ENCODE measurements at places on chromosomes 2 and 18.

- no peak for DNase-seq
Measured at GRCh38 chr2:207103132-207103531, 62.6 kb downstream of the KLF7 start.

- DNase-seq = no peak
Measured at GRCh38 chr2:20113004-20113796, 61.8 kb upstream of the LAPTM4A start.

DNA sequence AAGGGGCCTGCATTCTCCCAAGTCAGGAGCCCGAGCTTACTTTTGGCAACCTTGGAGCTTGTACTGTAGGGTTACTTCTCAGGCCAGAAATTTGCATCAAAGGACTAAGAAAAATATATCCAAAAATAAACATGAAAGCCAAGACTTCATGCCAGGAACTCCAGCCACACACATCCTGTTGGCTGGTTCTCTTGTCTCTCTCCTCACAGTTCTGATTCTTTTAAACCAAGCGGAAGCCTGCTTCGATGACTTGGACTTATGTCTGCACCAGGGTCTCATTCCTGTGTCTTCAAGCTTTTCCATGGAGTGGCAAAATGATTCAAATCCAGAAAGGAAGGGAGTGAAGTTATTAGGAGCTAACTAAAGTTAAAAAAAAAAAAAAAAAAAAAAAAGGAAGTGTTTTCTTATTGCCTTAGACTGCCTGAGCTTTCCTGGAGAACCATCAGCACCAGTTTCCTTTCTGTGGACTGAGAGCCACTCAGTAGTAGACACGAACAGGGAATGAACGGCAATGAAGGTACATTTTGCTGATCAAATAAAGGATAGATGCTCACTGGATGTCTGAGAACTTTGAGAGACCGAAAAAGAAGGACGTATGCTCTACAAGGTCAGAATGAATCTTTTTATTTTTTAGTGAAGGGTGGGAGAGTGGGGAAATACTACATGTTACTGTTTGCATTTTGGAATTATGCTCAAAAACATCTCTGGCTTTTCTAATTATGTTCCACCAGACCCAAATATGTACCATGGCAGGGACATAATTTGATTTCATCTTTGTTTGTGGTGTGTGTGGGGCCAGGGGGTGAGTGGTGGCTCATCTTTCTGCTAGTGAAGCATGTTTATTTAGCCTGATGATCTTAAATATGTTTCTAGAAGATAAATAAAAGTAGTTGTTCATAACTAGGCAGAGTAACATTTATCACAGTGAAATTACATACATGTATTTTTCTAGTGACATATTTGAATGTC, 86.0 kb downstream of the RAPGEF4 start:
- no peak for DNase-seq

- DNase-seq = no peak
Measured at GRCh38 chr2:67840460-67841068, 222.2 kb downstream of the C1D start.

- no peak for DNase-seq
Measured at GRCh38 chr2:234273887-234274584, 222.8 kb downstream of the ARL4C start.

GRCh38 chr2:105904938-105905337, 160.2 kb downstream of the NCK2 start:
- no peak for DNase-seq

DNA sequence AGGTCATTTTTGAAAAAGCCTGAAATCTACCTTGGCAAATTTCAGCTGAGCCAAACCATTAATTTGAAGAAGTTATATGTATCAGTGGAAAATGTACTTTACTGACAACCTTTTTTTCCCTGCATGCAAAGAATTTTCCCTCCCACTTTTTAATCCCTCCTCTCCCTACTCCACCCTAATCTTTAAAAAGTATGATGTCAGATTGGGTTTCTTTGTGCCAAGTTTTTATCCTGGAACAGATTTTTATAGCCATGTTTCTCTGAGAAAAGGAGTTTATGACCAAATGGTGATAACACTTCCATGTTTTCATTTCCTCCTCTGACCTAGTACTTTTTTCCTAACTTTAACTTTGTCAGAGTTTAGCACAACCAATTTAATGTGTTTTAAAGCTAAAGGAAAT, 250.3 kb upstream of the FOSL2 start:
- DNase-seq = no peak

DNA sequence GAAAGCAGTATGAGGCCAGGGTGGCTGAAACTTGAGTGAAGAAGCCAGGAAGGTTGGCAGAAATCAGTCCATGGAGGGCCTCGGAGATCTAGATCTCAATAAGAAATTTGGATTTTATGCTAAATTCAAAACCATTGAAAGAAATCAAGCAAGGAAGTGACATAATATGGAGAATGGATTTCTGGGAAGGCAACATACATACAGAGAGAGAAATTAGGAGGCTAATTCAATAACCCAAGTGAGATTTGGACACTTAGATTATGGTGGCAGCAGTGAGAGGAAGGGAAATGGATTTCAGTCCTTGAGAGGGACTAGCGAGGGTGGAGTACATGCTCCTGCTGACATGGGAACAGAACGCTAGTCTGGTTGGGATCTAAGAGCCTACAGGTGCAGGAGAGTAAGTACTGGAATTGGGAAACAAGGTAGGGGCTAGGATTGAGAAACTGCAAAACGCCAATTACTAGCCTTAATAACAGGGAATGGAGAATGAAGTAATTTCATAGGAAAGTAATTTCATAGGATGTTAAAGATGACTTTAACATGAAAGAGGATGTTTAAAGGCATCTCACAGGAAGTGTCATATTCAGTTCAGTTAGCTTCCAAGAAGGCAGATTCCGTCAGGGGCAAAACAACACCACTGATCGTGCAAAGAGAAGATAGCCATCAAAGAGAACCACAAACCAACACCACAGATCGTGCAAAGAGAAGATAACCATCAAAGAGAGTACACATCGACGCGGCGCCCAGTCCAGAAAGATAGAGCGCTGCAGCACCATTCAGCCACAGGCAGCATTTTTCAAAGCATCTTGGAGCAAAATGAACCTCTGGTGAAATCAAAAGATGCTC, 27.2 kb downstream of the CDKL4 start:
- DNase-seq = peak; percentile 45

DNA sequence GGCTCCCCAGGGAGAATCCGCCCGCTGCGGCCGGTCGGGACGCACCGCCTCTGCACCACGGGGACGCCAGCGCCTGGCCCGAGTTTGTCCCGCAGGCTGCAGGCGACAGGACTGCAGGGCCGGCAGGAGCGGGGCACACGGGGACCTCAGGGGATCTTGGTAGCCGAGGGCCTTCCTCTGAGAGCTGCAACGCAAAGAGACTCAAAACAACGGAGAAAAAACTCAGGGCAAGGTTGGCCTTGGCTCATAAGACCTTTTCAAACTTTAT, 79.7 kb downstream of the ARHGEF4 start:
- no peak for DNase-seq

GRCh38 chr18:48125724-48126123, 195.3 kb upstream of the SMAD2 start:
- DNase-seq = no peak

DNA sequence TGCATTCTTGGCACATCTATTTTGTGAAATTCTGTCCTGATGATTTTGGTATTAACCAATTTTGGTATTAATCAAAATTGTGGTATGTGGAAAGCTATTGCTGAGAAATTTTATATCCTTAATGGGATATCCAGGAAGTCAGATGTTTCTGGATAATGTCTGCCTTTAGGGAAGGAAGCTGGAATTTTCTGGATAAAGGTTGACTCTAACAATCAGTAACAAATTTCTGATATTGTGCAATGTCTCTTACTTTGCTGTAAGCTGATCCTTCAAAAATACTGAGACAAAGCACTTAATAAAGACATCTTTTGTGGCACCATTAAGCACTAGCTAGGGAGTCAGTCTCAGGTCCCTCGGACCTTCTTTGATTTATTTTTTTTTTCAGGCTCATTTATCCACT, 100.8 kb upstream of the UGP2 start:
- DNase-seq = no peak

- no peak for DNase-seq
Measured at GRCh38 chr2:165777522-165778186, 16.4 kb downstream of the GALNT3 start.

GRCh38 chr2:46651363-46652099, 172.2 kb downstream of the TMEM247 start:
- DNase-seq = no peak
